ENCODE measurements at places on chromosomes 7 and 10.

DNA sequence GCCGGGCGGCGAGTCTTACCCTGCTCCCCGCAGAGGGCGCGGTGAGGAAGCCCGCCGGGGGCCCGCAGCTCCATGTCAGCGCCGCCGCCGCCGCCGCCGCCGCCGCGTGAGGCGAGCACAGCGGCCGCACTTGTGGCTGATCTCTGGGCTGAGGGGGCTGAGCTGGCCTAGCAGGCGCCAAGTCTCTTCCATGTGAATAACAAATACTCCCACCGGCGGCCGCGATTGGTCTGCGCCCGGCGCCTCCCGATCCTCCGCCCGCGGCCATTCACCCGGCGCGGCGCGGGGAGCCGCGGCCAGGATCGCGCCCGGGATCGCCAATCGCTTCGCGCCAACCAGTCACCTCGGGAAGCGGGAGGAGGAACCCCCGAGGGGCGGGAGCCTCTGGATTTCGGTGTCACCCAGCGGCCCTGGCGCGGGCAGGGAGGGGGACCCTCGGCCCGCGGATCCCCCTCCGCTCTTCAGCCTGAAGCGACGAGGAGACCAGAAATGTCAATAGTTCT, at the start of gene GRM8:
TSS of gene GRM8 (minus strand) at position 164 of the 503 bp plus-strand sequence.
- DNase-seq, result no peak

- DNase-seq, result no peak
These were observed 41.8 kb upstream of the SEMA3A start for GRCh38 chr7:84236398-84236797.

DNA sequence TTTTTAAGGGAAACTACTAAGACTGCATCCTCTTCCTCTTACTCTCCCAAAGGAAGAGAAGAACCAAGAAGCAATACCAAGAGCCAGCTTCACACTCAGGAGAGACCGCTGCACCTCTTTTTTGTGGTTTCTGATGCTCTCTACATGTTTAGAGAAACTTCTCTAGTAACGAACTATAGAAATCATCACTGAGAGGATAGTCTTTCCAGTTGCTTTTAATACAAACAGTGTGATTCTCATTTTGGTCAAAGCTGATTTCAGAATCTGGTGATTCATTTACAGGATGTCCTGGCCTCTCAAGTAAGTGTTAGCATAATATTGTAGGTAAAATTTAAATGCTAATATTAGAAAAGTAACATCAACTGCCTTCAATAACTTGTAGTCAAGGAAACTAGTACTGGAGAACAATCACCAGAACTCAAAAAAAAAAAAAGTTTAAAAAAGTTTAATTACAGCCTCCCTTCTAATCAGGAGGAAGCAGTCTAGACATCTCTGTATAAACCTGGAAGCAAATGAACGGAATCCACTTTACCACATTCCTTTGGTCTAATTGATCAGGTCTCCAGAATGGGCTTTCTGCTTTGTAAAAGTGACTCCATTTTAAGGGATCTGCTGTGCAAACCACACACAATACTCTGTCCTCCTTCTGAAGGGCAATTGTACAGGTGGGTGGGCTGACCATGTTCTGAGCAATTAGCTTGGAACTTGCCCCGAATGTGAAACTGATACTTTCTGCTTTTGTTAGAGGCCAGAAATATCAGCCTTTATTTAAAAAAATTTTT, 3.0 kb downstream of the LAMB1 start:
- no peak for DNase-seq

GRCh38 chr10:87064651-87065050, 30.0 kb downstream of the GLUD1 start:
- no peak for DNase-seq

Data from HS-27A (cell line).